ENCODE measurements at places on chromosomes 2 and 18. TPM values are rescaled to one million over a fixed set of nuclear protein-coding genes. Genes with fewer than 3 reads are reported as not detected.

Gene LYPD6B
- not detected for polyA plus RNA-seq

Gene CLIP4
- polyA plus RNA-seq = 9.6 TPM

DNA sequence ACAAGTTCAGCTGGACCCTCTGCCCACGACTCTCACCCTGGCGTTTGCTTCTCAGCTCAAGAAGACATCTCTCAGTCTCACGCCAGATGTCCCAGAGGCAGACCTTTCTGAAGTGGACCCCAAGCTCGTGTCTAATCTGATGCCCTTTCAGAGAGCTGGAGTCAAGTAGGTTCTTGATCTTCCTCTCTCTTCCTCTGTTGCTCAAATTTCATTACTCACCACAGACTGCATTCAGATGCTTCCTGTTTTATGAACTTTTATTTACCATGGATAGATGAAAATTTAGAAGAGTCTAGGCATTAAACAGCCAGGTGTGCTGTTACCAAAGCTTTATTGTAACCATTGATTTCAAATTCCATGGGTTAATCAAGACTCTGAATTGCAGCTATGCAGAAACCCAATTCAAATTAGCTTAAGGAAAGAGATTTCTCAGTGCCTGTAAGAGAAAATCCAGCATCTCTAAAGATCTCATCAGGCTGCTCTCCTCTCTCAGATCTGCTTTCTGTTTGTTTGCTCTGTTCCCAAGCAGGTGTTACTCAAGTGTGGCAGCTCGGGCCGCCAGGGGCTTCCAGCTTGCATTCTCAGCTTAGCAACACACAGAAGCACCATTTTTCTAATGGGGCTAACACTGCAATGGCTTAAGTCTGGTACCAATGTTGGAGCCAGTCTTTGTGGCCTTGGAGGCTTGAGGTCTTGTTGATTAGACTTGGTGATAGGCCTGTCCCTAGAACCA is 16.5 kb downstream of the SMARCAL1 start:
- DNase-seq = no peak

DNA sequence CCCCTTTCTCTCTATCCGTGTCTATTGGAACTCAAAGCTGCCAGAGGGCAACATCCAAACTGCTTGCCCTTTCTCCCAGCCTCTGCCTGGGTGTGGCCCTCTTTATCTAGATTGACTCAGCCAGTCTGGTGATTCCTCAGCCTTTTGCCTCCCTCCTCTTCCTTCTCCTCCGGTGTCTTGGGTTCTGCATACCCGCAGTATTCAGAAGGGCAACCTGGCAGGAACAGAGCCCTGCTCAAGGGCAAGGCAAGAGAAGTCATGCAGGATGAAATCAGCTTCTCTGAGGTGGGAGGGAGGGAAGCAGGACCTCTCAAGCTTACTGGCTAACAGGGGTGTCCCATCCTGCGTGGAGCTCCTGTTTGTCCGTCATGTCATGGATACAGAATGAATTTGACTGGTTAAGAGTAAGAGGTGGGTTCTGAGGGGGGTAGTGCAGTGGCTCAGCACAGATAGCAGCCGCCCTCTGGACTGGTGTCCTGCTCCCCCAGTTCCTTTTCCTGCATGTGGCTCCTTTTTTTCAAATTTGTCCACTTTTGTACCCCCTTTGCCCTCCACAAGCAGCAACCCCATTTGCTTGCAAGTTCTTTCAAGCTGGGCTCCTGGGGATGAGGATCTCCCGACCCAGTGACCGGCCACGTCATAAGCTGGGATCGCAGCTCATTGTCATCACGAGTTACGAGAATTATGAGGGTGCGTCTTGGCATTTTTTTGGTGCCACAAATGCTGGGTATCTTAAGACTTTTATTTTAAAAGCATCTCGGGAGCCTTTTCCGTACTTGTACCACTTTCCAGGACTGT is 154.1 kb downstream of the FHOD3 start:
- DNase-seq = no peak

DNA sequence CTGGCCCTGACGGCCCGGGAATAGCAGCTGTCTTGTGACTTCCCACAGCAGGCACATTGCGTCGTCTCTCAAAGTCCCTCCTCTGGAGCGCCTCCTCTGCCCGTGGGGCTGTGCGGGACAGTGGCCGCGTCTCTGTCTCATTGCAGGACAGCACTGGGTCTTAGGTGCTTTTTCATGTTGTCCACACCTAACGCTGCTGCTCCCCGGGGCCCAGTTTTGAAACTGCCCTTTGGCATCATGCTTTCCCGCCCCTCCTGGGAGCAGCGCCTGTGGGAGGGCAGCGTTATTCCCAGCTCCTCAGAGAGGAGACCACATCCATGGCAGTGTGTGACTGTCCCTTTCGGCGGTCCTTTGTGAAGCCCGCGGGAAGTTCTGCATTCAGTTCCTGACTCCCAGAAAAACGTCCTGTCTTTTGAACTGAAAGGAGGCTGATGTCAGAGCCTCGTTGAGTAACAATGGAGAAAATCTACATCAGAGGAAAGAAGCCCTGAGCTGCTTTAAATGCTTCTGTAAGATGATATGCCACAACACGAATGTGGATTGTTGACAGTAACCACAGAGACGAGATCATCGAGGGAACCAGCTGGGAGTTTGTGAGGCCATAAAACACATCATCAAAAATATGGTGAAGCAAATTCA is 226.0 kb downstream of the FAM210A start:
- DNase-seq = peak; percentile 72

Gene RESP18
- polyA plus RNA-seq = not detected

DNA sequence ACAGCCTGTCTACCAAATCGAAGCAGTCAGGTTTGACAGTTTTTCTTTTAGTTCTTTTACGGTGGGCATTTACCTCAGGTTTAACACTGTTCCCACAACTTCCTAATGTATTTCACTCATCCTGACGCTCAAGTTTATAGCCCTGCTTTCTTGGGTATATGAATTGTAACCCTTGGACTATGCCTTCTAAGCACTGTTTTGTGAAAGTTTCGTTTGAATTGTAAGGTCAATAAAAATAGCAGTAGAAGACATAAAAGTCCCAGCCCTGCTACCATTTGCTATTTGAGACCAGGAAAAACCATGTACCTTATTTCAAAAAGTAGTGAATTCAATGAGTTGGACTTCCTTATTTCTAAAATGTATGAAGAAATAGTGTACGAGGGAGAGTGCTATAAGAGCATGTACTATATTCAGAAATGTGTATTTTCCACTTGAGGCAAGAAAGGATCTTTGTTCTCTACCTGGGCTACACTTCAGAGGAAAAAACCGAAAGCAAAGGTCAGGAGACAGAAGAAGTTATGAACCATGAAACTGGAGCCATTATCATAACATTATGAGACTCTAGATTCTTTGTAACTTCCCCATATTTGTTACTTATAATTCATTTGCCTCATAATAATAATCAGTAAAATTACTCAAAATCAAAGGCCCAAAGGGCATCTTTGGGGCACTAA is 1.9 kb upstream of the ZC3H15 start:
- DNase-seq = no peak

GRCh38 chr2:44981714-44982108 is 27.5 kb downstream of the SIX2 start:
- peak; percentile 67 for DNase-seq

GRCh38 chr18:63307551-63308200 is 11.9 kb downstream of the BCL2 start:
- DNase-seq = no peak

Gene AQP12B
- polyA plus RNA-seq = not detected

Gene GALNT5
- 0.04 TPM for polyA plus RNA-seq
